ENCODE measurements at places on chromosomes 4 and X.

GRCh38 chrX:36867143-36867542 lies 141.0 kb upstream of the FAM47C start:
- DNase-seq: no peak

DNA sequence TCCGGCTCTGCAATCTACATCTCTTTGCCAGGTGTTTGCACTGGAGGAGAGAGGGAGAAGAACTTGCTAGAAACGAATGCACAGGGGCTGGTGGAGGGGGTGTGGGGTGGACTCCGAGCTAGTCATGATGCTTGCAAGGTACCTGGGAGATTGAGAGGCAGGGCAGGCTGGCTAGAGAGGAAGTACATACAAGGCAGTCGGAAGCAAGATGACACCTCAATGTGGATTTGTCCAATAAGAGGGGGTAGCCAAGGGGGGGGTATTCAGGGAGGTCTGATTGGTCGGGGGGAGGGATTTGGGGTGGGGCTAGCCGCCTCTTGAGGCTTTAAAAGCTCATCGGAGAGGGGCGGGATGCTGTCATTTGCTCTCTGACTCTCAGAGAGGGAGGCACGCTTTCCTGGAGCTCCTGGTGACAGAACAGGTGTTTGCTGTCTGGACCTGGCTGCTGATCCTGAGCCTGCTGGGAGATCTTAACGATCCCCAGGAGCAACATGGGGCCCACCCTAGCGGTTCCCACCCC lies at the start of gene GPR50:
TSS of gene GPR50 (plus strand) at position 354 of the 520 bp plus-strand sequence. CDS start at position 492, 138 bp downstream.
- DNase-seq: no peak

DNA sequence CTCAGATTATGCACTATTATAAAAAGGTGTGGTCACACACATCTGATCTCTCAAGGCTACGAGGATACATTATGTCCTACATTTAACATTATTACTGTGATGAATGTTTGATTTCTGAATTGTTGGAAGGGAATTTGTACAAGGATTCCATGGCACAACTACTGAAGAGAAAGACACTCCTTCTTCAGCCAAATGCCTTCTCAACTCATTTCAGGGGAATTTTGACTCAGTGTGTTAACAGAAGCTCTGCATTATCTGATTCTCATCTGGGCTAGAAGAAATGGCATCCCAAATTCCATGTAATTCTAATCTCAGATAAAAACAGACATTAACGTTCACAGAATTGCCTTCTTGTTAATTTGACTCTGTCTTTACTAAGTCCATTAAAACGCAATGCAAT lies 477.7 kb downstream of the PDGFC start:
- DNase-seq: no peak

- DNase-seq: no peak
These were observed 98.3 kb downstream of the RAPGEF2 start for GRCh38 chr4:159201168-159201567.

- DNase-seq: peak; percentile 68
These were observed 64.0 kb downstream of the SOX3 start for GRCh38 chrX:140440876-140441275.

DNA sequence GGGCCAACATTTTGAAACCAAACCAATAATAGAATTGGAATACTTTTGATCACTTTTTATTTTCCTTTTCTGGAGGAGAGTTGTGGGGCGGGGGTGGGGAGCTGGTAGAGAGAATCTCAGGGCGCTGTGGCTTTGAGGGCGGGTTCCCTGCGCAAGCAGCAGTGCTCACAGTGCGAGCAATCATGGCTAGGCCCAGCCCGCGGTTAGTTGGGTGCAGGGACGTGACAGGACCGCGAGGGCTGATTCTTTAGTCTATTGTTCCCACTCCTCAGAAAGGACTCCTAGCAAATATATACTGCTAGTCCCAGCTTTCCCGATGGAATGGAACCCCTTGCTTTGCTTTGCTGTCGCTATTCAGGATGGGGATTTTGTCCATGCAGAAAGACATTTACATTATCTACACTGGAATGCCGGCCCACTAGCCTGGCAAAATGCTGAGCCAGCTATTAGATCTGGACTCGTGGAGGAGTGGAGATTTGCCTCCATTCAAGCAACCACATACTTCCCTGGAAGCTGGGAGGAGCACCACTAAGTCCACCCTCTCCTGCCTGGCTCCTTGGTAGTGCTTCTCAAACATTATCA lies 23.9 kb upstream of the APLN start:
- DNase-seq: no peak

- no peak for DNase-seq
These were observed 28.6 kb downstream of the STAP1 start for GRCh38 chr4:67587156-67587555.

DNA sequence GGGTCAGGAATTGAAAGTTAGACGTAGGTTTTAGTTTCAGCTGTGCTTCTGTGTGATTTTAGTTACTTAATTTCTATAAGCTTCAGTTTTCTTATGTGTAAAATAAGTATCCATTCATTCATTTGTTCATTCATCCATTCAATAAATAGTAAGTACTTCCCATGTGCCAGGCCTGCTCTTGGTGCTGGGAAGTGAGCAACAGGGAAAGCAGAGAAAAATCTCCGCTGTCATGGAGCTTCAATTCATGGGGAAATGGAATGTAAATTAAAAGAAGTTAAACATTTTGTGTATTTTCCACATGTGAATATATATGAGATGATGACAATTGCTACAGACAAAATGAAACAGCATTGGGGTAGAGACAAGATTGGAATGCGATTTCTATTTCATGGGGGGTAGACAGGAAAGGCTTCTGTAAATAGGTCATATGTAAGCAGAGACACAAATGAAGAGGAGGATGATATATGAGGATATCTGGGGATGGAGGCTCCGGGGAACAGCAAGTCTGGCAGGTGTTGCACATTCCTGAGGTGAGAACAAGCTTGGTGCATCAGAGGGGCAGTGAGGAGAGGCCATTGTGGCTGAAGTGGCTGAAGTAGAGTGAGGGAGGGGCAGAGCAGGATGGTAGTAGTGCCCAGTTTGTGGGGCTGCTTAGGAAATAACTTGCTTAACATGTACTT lies 66.2 kb downstream of the FHIP1A start:
- DNase-seq: no peak

DNA sequence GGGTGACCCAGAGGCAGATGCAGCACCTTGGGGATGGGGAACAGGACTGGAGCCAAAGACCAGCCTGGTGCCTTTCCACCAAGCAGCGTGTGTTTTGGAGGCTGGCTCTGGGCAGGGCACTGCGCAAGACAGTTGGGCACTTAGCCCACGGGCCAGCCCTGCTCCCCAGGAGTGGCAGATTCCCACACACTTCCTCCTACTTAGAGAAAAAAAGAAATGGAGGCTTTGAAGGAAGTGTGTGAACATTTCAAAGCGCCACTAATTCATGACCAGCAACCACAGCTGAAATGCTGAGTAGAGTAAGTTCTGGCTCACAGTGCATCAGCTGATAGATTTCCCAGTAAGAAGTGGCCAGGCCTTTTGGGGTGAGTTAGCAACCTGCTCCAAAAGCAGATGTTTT lies 54.9 kb upstream of the LGI2 start:
- no peak for DNase-seq

GRCh38 chr4:184448821-184449220 lies 25.5 kb downstream of the IRF2 start:
- no peak for DNase-seq

- DNase-seq: no peak
These were observed 65.9 kb downstream of the HHIP start for GRCh38 chr4:144711700-144712456.

DNA sequence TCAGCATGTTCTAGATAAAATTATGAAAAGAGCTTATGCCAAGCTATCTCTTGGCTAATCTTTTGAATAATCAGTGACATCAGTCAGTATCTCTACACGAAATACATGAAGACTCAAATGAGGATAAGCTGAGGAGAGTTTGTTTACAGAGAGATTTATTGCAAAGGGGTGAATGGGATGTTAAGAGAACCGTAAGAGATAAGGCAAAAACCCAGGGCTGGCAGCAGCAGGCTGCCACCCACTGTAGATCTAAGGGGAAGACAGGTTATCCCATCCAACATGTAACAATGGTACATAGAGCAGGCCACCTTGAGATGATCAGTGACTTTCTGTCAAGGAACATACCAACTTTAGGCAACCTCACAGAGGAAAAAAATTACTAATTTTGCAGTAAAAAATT lies 432.1 kb upstream of the NR3C2 start:
- DNase-seq: peak; percentile 53

DNA sequence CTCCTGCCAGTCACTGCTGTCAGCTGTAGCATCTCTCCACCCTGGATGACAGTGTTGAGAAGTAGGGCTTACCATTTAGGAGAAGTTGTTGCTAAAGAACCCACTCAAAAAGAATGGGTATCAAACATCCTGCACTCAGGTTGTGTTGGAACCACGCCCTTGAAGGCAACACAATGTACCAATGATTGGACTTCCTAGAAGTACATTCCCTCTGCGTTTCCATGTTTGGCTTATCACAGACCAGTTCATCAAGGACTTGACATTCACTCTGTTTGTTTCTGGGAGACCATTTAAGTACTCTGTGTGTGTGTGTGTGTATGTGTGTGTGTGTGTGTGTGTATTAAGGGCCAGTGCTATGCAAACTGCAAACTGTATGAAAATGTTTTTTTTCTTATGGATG lies 200.6 kb upstream of the GATB start:
- no peak for DNase-seq

GRCh38 chrX:73581002-73581628 lies 18.1 kb downstream of the CHIC1 start:
- no peak for DNase-seq

- no peak for DNase-seq
These were observed 264.3 kb upstream of the AGTR2 start for GRCh38 chrX:115906276-115906675.

DNA sequence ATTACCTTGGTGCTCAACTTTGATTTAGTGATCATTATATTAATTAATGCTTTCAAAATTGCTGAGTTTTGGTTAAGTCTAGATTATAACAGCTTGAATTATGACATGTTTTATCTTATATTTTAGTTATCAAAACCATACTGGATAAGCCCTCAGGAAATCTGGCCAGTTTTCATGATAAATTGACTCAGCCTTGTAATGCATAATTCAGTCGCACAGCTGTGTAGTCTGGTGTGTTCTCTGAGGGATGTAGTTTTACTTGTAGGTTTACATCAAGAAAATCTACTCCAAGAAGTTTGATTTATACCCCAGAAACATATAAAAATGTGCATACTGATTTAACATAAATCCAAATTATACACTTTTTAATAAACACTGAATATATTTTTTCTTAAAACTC lies 477.5 kb downstream of the SPRY1 start:
- DNase-seq: no peak

GRCh38 chr4:29151584-29151983 lies 1568.6 kb upstream of the PCDH7 start:
- no peak for DNase-seq

DNA sequence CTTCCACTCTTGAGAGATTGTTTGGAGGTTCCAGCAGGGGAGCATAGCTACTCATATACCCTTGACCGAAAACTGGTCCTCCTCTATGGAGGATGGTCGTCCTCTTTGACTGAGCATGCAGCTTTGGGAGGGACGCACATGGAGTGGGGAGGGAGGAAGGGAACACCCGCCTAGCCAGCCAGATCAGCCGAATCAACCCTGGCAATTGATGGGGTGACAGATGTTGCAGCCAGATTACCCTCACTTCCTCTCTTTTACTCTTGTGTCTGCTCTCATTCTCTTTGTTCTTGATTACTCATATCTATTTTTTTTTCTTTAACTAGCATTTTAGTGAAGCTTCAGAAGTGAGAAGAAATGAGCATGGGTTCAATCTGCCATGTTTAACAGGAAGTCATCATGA lies 19.6 kb downstream of the MGST2 start:
- no peak for DNase-seq

DNA sequence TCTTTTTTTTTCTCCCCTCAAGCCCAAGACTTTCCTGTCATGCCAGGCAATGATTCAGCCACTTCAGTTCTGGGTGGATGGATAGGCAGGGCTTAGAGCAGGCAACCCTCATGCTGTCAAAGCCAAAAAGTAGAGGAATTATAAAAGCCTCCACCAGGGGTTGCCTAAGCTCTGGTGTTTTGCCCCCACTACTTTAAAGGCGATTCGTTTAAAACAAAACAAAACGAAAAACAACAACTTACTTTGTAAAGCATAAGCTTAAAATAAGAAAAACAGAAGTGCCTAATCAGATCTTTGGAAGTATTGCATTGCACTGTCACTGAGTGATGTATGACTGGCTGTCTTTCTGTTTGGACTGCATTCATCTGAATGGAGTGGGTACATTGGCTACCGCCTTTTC lies 5.3 kb upstream of the IDS start:
- DNase-seq: no peak

GRCh38 chrX:21963731-21964405 lies 23.4 kb downstream of the SMS start:
- DNase-seq: no peak

DNA sequence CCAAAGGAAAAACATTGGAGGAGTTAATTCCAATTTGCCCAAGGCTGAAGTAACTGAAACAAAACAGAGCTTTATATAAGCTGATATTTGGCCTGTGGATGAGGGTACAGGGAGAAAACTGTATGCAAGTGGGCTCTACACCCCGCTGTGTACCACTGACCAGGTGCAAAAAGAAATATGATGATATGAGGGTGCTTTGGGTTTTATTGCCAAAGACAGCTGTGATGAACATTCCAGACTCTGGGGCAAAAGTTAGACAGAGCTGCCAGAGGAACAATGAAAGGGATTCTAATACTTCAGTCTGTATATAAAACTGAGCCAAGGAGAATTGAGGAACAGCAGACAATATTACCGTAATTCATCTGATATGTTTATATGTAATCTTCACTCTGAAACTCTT lies 117.4 kb downstream of the MID1 start:
- no peak for DNase-seq

GRCh38 chrX:16666541-16666940 lies 16.6 kb downstream of the S100G start:
- DNase-seq: peak; percentile 68

DNA sequence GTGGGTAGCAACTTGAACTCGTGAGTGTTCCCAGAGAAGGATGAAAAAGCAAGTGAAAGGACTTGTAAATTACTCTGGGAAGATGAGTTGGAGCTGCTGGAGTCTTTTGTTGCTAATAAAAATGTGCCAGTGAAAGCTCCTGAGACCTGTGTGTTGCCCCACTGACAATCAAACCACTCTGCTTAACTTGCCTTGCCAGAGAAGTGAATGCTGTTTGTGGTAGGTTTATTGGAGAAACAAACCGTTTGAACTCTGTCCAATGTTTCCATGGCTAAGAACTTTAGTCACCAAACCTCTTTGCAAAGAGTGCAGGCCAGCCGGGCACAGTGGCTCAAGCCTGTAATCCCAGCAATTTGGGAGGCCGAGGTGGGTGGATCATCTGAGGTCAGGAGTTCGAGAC lies 586.9 kb downstream of the PCDH7 start:
- DNase-seq: no peak

- DNase-seq: peak; percentile 83
These were observed 848 bp upstream of the KCND1 start for GRCh38 chrX:48972220-48973164.
